ENCODE measurements at places on chromosomes 5 and 9.

GRCh38 chr5:170681013-170681433, 102.5 kb upstream of the GABRP start:
- DNase-seq = peak; percentile 75

DNA sequence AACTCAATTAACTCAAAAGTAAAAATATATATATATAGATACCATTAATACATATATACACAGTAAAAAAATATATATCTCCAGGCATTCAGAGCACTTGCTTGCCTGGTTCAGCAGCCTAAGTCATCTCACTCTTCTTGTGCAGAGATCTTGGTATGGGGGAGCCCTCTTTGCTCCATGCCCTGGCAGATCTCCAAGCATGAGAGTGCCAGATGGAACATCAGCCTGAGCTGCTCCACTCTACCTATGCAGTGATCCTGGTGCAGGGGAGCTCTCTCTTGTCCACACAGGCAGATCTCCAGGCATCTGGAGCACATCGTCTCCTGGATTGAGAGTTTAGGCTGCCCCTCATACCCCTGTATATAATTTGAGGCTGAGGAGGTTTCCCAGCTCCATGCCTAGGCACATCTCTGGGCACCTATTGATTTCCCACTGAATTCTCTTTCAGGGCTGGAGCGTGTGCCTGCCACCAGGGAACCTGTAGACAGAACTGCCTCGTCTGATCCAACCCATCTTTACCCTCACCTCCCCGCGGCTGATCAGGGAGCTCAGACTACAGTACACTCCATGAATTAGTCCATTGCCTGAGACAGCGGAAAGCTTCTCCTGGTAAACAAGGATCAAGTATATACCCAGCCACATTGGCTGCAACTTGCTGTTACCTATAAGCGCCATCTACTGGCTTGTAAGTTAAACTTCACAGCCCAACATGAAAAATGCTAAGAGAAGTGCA, 342.4 kb upstream of the GRIA1 start:
- no peak for DNase-seq

DNA sequence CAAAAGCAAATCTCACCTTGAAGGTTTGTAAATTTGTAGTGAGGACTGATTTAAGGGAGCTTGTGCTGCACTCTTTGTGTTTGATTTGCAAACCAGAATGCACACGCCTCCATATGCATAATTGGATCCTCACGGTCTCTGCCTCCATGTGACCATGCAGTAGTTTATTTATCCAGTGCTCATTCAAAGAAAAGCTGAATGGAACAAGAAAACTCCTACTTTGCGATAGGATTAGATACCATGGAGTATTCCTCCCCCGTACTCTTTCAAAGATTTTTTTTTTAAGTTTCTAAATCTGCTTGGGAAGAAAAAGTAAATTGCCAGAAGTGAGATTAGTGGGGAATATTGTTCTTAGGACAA, 290.4 kb upstream of the TUT7 start:
- DNase-seq = no peak

DNA sequence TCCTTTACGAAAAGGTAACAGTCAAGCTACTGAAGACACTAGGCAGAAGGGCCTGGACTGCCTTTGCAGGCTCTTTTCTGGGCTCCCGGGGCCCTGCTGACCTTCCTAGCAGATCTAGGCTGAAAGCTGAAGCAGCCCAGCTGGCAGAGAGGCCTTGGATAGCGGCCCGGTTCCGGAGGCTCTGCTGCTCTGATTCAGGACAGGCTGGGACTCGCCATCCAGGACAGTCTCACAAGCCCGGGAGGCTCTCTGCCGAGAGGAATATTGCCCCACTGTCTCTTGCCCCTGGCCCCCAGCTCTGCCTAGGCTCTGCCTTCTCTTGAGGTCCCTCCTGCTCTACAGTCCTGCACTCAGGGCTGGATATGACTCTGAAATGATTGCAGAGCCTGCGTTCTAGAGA, 67.8 kb downstream of the PSD2 start:
- DNase-seq = no peak

DNA sequence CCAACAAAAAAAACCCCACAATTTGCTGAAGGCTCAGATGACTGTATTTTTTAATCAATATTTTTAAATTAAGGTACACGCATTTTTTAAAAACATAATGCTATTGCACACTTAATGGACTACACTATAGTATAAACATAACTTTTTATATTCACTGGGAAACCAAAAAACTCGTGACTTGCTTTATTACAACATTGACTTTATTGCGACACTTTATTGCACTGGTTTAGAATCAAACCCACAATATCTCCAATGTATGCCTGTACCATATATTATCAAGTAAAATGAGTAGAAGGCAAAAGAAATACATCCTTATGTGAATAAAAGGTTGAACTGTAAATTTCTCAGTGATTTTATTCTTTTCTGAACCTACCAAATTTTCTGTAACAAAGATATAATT, 53.7 kb downstream of the RICTOR start:
- peak; percentile 25 for DNase-seq

GRCh38 chr5:74631081-74631953, 9.2 kb downstream of the ENC1 start:
- DNase-seq = peak; percentile 84

DNA sequence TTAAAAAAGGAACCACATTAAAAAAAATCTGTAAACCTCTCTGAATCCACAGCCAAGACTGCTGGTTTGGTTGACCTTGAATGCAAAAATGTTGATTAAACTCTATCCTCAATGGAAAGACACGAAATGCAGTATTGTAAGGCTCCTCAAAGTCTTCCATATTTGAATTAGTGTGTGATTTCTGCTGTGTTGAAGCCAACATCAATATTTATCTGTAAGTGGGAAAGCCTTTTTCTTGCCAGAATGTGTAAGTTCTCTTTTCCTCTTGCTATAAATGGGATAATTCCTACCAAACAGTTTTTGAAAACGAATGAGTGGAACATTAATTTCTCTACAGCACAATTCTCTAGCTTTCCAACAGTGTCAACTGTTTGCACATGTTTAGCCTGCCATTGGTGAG, 422.1 kb upstream of the TNC start:
- DNase-seq = no peak

GRCh38 chr5:126513703-126514102, 81.3 kb downstream of the ALDH7A1 start:
- no peak for DNase-seq

GRCh38 chr5:133819977-133820471, 148.4 kb downstream of the C5orf15 start:
- DNase-seq = no peak

- no peak for DNase-seq
These were observed 2.4 kb upstream of the RXFP3 start for GRCh38 chr5:33933723-33934169.

GRCh38 chr5:75091597-75091996, 39.2 kb upstream of the GCNT4 start:
- no peak for DNase-seq

- peak; percentile 79 for DNase-seq
These were observed 4.2 kb downstream of the DHX29 start for GRCh38 chr5:55303238-55303690.

DNA sequence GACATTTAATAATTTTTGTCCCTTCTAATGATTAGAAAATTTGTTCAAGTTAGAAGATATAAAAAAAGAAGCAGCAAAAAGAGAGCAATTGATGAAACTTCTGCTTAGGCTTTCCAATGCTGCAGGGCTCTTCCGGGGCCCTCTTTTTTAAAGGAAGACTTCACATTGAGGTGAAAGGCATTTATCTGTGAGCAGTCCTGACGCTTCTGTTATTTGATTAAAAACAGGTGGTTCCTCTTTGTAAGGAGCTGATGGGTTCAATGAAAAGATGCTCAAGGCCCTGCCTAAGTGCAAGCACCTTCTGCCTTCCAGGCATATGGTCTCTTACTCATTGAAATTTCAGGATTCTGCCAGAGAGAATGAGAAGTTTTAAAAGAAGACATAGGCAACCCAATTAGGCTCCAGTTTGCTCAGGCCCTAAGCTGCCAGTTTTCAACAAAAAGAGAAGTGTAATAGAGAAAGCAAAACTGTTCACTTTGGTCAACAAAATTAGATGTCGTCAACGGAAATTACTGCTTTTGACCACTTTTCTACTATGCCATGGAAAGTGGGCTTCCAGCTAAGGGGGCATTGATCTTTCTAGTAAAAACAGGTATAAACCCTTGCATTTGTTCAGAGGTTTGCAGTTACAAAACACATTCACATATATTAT, 100.2 kb downstream of the INSYN2B start:
- peak; percentile 58 for DNase-seq

GRCh38 chr5:151492729-151493128, 45.3 kb downstream of the SLC36A1 start:
- peak; percentile 81 for DNase-seq

- DNase-seq = no peak
These were observed 67.1 kb downstream of the LNPEP start for GRCh38 chr5:97002983-97003382.

DNA sequence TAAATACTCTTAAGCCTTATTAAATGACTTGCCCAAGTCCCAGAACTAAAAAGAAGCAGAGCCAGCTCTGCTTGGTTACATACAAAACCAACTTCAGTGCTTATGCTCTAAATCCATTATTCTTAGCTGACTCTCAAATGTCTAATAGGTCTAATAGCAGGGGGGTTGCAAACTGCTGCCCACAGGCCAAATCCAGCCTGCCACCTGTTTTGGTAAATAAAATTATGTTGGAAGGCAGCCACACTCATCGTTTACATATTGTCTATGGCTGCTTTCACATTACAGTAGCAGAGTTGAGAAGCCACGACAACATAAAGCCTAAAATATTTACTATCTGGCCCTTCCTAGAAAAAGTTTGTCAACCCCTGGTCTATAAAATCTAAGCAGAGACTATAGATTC, 69.0 kb downstream of the KLHL3 start:
- DNase-seq = no peak

DNA sequence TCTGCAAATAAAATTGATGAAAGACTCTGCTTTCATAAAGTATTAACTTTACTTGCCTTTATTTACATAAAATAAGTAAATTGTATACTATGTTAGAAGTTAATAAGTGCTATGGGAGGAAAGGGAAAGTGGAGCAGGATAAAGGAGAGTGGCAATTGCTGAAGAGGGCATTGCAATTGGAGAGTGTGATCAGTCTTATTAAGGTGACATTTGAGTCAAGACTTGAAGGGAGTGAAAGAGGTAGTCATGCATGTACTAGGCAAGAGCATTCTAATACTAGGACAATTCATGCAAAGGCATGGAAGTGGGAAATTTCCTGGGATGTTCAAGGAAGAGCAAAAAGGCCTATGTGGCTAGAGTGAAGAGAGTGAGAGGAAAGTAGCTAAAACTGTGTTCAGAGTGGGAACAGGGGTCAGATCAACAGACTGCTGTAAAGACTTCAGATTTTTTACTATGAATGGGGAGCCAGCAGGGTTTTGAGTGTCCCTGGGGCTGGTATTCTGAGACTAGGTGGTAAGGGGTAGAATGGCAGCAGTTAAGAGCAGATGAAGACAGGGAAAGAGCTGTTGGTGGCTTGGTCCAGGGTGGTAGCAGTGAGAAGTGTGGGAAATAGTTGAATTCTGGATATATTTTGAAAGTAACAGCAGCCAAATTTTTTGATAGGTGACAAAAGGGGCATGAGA, 182.3 kb upstream of the RIOK2 start:
- DNase-seq = no peak

- no peak for DNase-seq
These were observed 88.4 kb downstream of the ENC1 start for GRCh38 chr5:74552101-74552500.

DNA sequence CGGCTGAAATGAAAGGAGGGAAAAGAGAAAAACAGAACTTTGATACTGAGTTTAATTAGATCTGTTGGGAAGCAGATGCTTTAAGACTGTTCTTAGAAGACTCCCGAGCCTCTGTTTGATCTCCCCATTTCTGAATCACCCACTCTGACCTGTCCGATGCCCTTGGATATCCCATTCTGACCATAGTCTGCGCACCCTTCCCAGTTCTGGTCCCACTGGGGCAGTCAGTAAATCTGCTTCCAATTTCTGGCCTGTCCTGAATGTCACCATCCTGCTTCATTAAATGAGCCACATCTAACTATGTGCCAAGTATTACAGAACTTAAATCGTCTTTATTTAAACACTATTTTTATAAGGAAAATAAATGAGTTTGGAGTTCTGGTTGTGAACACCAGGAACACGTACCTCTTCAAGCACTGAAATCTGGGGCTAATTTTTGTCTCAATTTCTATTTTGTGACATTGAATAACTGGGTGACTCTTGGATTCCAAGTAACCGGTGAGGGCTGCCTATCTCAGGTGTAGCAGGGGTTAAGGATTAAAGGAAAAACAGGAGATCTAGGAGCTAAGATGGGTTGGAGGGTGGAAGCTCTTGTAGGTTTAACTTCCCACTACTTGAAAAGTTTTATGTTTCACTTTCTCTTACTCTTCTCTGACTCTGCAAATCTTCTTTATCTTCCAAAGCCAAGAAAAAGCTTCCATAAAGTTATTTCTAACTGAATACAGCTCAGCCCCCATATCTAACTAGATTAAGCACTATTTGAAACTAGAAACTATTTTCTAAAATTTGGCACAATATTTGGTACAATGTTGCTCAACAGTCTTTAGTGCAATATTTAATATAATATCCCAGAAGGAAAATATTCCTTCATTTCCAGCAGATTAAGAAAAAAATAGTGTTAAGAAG, 40.1 kb downstream of the ALDH1A1 start:
- DNase-seq = no peak

GRCh38 chr9:69916950-69917349, 96.3 kb downstream of the CFAP95 start:
- DNase-seq = peak; percentile 65

DNA sequence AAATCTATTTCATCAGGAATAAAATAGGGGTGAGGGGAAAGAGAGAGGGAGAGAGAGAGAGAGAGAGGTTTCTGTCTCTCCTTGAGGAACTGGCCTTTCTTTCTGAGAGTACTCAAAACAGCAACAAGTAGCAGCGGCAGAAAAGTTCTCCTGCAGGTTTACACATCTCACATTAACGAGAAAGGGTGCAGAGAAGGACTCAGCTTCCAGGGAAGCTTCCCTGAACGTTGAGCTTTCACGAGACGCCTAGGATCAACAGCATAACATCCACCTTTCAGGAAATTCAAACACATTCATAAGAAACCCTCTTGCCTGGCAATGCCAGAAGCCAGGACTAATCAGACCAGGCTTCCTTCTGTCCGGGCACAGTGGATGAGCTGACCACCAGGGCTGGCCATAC, 162.9 kb downstream of the ZDHHC21 start:
- no peak for DNase-seq

- peak; percentile 81 for DNase-seq
These were observed 145.9 kb downstream of the PRELID2 start for GRCh38 chr5:145689235-145689634.

GRCh38 chr5:25516141-25516540, 871.4 kb upstream of the CDH10 start:
- DNase-seq = no peak

DNA sequence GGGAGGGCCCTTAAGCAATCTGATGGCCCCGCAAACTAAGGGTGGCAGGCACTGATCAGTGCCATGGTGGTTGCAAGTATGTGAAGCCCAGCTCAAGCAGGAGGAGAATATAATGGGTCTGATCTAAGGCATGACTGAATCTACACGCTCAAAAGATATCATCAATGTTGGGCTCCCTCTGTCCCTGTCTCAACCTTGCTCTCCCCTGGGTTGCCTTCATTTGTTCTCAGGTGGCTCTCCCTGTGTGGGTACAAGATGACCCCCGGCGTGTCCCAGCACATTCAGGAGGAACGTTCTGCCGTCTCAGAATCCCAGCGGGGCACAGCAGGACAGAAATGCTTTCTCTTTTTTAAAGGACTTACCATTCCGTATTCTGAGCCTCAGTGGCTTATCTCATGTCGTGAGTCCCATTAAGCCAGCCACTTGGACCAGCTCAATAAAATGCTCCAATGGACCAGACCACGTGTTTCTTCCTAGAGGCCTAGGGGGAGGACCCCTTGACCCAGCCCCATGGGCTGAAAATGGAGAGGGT, 12.0 kb upstream of the RNF130 start:
- no peak for DNase-seq

GRCh38 chr5:65030056-65030455, 261.3 kb downstream of the CWC27 start:
- DNase-seq = no peak

Data from suppressor macrophage treated with lipopolysaccharide for 1 hour (primary cell).